ENCODE measurements at places on chromosomes 12 and 14. TPM values are rescaled to one million over a fixed set of nuclear protein-coding genes. Genes with fewer than 3 reads are reported as not detected.

DNA sequence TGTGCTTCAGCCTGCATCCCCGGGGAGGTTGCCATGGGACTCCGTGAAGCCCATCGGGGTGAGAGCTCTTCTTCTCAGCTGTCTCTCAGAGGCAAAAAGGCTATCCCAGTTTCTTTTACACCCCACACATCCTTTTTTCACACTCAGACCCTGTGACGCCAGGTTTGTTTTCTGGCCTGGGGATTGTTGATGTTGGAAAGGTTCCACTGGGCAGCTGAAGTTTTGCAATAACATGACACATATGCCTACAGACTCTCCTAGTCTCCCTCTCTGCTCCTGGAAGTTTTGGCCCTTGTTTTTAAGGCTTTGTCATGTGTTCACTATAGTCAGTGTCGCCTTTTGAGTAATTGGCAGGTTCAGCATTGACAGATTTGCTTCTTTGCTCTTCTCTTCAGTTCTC, 118.6 kb downstream of the SMOC1 start:
- DNase-seq = no peak
- no peak overlapping the region for H3K27ac ChIP-seq
- no peaks in the 10 kb centered on the region for H3K36me3 ChIP-seq
- no peak overlapping the region for H3K4me3 ChIP-seq

DNA sequence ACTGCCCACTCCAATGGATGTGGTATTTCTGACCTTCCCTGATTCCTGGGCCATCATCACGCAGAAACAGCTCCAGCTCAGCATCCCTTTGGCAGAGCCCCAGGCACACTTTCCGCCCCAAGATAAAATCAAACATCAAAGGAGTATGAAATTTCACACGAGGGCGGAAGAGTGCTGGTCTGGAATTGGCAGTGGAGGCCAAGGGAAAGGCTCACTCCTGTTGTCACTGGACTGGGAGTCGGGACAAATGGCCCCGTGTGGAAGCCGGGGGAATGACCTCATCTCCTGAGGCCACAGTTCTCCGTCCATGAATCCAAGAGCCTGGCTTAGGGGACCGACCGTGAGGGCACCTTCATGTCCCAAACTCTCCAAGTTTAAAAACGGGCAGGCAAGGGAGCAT, 40.9 kb downstream of the FZD10 start:
- H3K27me3 ChIP-seq = no peaks in the 10 kb centered on the region
- no peak overlapping the region for H3K27ac ChIP-seq
- no peak overlapping the region for H3K4me3 ChIP-seq
- DNase-seq = no peak

DNA sequence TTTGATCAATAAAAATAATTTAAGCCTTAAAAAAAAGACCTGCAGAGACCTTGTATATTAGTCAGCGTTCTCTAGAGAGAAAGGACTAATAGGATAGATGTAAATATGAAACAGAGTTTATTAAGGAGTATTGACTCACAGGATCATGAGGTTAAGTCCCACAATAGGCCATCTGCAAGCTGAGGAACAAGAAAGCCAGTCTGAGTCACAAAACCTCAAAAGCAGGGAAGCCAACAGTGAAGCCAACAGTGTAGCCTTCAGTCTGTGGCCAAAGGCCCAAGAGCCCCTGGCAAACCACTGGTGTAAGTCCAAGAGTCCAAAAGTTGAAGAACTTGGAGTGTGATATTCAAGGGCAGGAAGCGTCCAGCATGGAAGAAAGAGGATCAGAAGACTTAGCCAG, 66.3 kb downstream of the TBX5 start:
- no peak overlapping the region for H3K27ac ChIP-seq
- H3K27me3 ChIP-seq = no peaks in the 10 kb centered on the region
- H3K4me1 ChIP-seq = no peaks in the 10 kb centered on the region
- no peak overlapping the region for H3K4me3 ChIP-seq
- no peak for DNase-seq

- H3K4me1 ChIP-seq = no peaks in the 10 kb centered on the region
- H3K27me3 ChIP-seq = no peaks in the 10 kb centered on the region
- no peak overlapping the region for H3K4me3 ChIP-seq
- DNase-seq = peak; percentile 69
- peak overlapping the region; percentile 62 for H3K27ac ChIP-seq
- H3K36me3 ChIP-seq = no peaks in the 10 kb centered on the region
These were observed 24.1 kb upstream of the PLEKHG3 start for GRCh38 chr14:64680013-64680713.

- H3K4me1 ChIP-seq = no peaks in the 10 kb centered on the region
- no peak overlapping the region for H3K27ac ChIP-seq
- DNase-seq = no peak
- H3K36me3 ChIP-seq = no peaks in the 10 kb centered on the region
These were observed 78.6 kb downstream of the SLC15A5 start for GRCh38 chr12:16198884-16199283.

GRCh38 chr12:123085066-123085465, 65.8 kb downstream of the PITPNM2 start:
- H3K4me1 ChIP-seq = no peaks in the 10 kb centered on the region
- H3K27ac ChIP-seq = no peak overlapping the region
- H3K36me3 ChIP-seq = no peaks in the 10 kb centered on the region
- DNase-seq = no peak

GRCh38 chr14:100592972-100593371, 5.8 kb upstream of the BEGAIN start:
- peak; percentile 31 for DNase-seq
- no peak overlapping the region for H3K4me3 ChIP-seq
- H3K27ac ChIP-seq = no peak overlapping the region
- H3K36me3 ChIP-seq = no peaks in the 10 kb centered on the region
- H3K4me1 ChIP-seq = no peaks in the 10 kb centered on the region

The SPTLC2 gene
- total RNA-seq = 45.4 TPM

GRCh38 chr12:113796852-113797534, 169.1 kb downstream of the RBM19 start:
- peaks cover 2% of the 10 kb centered on the region for H3K27me3 ChIP-seq
- no peaks in the 10 kb centered on the region for H3K36me3 ChIP-seq
- DNase-seq = no peak
- no peak overlapping the region for H3K27ac ChIP-seq
- H3K4me1 ChIP-seq = no peaks in the 10 kb centered on the region

The ANO2 gene
- 27.8 TPM for total RNA-seq

DNA sequence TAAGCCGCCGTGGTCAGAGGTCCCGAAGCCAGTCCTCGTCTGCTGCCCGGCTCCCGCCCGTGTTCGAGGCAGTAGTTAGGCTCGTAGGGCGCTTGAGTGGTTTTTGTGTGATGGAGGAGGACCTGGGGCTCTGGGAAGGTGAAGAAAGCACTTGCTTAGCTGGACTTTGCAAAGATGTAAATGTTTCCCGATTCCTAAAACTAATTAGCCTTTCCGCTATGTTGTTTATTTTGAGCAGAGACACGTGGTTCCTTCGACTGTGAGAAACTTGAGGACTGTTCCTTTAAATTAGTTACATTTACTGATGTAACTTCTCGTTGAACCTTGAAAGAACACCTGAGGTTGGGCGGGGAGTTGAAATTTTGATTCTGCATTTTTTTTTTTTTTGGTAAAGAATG, 33.9 kb downstream of the MIA2 start:
- H3K4me1 ChIP-seq = no peaks in the 10 kb centered on the region
- no peaks in the 10 kb centered on the region for H3K36me3 ChIP-seq
- peak overlapping the region; percentile 68 for H3K27ac ChIP-seq
- DNase-seq = no peak
- H3K27me3 ChIP-seq = no peaks in the 10 kb centered on the region
- H3K4me3 ChIP-seq = peak overlapping the region; percentile 86

- no peak overlapping the region for H3K27ac ChIP-seq
- no peak for DNase-seq
- H3K4me1 ChIP-seq = no peaks in the 10 kb centered on the region
- no peaks in the 10 kb centered on the region for H3K27me3 ChIP-seq
These were observed 153.0 kb downstream of the SYNE2 start for GRCh38 chr14:64005822-64006221.

DNA sequence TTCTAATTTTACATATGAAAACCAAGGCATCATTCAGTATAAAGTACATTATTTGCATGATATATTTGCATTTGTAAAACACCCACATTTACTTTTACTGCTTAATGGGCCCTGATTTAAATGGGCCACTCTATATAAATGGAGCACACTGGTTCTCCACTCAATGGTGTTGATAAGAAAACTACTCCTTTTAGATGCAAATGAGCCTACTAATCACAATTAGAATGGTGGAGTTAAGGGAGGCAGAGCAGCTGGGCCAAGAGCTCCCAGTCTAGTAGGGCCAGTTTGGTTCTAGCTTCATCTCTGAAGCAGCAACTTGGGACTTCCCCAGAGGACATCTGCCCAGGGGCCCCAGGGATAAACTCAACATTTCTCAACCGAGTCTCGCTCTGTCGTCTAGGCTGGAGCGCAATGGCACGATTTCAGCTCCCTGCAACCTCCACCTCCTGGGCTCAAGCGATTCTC, 120.7 kb downstream of the FOXN3 start:
- no peaks in the 10 kb centered on the region for H3K36me3 ChIP-seq
- peaks cover 3% of the 10 kb centered on the region for H3K4me1 ChIP-seq
- no peaks in the 10 kb centered on the region for H3K27me3 ChIP-seq
- no peak overlapping the region for H3K27ac ChIP-seq
- H3K4me3 ChIP-seq = no peak overlapping the region

GRCh38 chr12:45934956-45935355, 55.4 kb downstream of the SCAF11 start:
- H3K27ac ChIP-seq = no peak overlapping the region
- no peaks in the 10 kb centered on the region for H3K27me3 ChIP-seq
- peaks cover 5% of the 10 kb centered on the region for H3K4me1 ChIP-seq
- H3K4me3 ChIP-seq = no peak overlapping the region
- no peaks in the 10 kb centered on the region for H3K36me3 ChIP-seq

The HAL gene
- 0.39 TPM for total RNA-seq

DNA sequence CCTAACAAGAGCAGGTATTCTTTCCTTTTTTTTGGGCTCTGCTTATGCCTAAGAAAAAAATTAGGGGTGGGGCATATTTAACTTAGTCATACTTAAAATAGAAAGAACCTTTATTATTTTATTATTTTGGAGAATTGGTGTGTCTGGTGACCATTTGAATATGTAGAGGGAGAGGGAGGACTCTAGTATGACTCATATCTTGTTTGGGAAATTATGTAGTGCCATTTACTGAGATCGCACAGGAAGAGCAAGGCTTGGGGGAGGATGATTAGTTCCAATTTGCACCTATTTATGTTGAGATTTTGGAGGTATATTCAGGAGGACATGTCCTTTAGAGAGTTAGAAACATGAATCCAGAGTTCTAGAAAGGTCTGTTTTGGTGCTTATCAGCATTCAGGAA, 9.9 kb downstream of the ZNF410 start:
- no peaks in the 10 kb centered on the region for H3K27me3 ChIP-seq
- no peak overlapping the region for H3K4me3 ChIP-seq
- no peak overlapping the region for H3K27ac ChIP-seq
- DNase-seq = no peak

DNA sequence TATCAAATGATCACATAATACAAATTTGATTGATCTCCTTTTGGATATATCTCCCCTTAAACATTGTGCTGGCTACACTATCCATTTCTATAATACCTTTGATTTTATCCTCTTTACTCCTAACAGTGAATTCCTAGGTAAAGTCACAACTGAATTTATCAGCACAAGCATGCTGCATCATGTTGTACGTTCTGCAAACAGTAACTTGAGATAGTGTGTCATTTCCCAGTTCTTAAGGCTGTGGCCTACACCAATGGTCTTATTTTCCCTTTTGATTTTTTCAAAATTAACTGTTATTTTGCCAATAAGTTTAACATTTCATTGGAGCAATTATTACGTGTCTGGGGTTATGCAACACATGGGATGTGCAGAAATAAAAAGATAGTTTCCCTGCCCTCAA, 24.8 kb downstream of the PRKCH start:
- H3K4me3 ChIP-seq = no peak overlapping the region
- H3K27ac ChIP-seq = no peak overlapping the region
- H3K4me1 ChIP-seq = no peaks in the 10 kb centered on the region
- H3K27me3 ChIP-seq = no peaks in the 10 kb centered on the region
- no peaks in the 10 kb centered on the region for H3K36me3 ChIP-seq

GRCh38 chr12:113634474-113634873, 162.8 kb upstream of the LHX5 start:
- no peaks in the 10 kb centered on the region for H3K36me3 ChIP-seq
- no peaks in the 10 kb centered on the region for H3K27me3 ChIP-seq
- no peaks in the 10 kb centered on the region for H3K4me1 ChIP-seq
- no peak overlapping the region for H3K4me3 ChIP-seq
- H3K27ac ChIP-seq = no peak overlapping the region

DNA sequence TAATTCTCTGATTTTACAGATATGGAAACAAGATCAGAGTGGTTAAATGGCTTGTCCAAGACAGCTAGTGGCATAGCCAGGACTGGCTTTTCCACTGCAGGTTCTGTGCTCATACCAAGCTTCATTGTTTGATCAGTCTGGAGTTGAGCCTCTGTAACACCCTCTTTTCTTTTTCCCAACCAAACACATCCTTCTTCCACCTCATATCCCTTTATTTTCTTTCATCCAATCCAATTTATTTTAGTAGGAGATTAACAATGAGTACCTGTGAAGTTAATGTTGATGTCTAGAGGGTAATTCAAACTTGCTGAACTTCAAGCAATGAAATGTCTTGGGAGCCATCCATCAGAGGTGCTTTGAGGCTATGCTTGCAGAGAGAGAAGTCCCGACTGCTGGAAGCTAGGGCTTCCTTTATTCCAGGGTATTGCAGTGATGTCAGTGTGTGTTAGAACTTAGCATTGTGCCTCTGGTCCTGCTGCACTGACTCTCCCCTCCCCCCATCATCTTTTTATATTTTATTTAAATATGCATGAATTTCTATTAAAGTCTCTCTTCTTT, 452.1 kb upstream of the PDE3A start:
- no peak overlapping the region for H3K4me3 ChIP-seq
- H3K4me1 ChIP-seq = peaks cover 2% of the 10 kb centered on the region
- H3K27me3 ChIP-seq = no peaks in the 10 kb centered on the region
- H3K36me3 ChIP-seq = no peaks in the 10 kb centered on the region
- DNase-seq = no peak

GRCh38 chr14:92502541-92503286, 10.9 kb upstream of the RIN3 start:
- H3K27me3 ChIP-seq = no peaks in the 10 kb centered on the region
- H3K4me1 ChIP-seq = peaks cover 3% of the 10 kb centered on the region
- no peak overlapping the region for H3K27ac ChIP-seq
- no peak for DNase-seq
- no peak overlapping the region for H3K4me3 ChIP-seq

- no peak for DNase-seq
- no peak overlapping the region for H3K4me3 ChIP-seq
- H3K27ac ChIP-seq = no peak overlapping the region
- no peaks in the 10 kb centered on the region for H3K4me1 ChIP-seq
- no peaks in the 10 kb centered on the region for H3K27me3 ChIP-seq
These were observed 164.7 kb downstream of the RAD51B start for GRCh38 chr14:67984274-67984673.

DNA sequence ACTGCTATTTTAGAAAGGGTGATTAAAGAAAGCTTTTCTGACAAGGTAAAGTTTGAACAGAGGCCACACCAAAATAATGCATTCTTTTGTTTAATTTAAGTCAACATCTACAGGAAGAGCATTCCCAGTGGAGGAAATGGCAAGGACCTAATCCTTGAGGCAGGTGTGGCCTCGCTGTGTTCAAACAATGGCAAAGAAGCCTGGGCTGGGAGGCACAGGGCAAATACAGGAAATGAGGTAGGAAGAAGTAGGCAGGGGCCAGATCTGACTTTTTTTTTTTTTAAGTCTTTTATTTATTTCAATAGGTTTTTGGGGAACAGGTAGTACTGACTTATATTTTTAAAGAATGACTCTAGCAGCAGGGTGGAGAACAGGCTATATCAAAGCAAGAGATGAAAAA, 53.5 kb downstream of the ARMH4 start:
- DNase-seq = no peak
- no peak overlapping the region for H3K27ac ChIP-seq

Data from aorta (tissue), 5 donors.